ENCODE measurements at places on chromosomes 7 and 10. TPM values are rescaled to one million over a fixed set of nuclear protein-coding genes. Genes with fewer than 3 reads are reported as not detected.

The GDF10 gene
- 1.2 TPM for total RNA-seq

The HTR5A gene
- total RNA-seq: not detected

The TRPV6 gene
- not detected for total RNA-seq

The CPXM2 gene
- total RNA-seq: 29.0 TPM

The DLX5 gene
- not detected for total RNA-seq

The IDI1 gene
- 124 TPM for total RNA-seq

The ANLN gene
- 7.4 TPM for total RNA-seq

The TMEM178B gene
- total RNA-seq: 0.09 TPM

The ECD gene
- 20.8 TPM for total RNA-seq

The BCL7B gene
- total RNA-seq: 12.7 TPM

The FXYD4 gene
- total RNA-seq: not detected

The FBXL13 gene
- total RNA-seq: 2.3 TPM

The SLC25A13 gene
- total RNA-seq: 7.8 TPM

The LIPN gene
- not detected for total RNA-seq

The SLC26A5 gene
- total RNA-seq: not detected

The CRTAC1 gene
- not detected for total RNA-seq

The SH2D4B gene
- not detected for total RNA-seq

The MYL10 gene
- not detected for total RNA-seq

The SUN3 gene
- total RNA-seq: not detected

The LRRC17 gene
- 71.5 TPM for total RNA-seq

The CNNM1 gene
- 0.09 TPM for total RNA-seq

The ANK3 gene
- total RNA-seq: 3.3 TPM

The BMPER gene
- 32.6 TPM for total RNA-seq

The LMOD2 gene
- total RNA-seq: not detected

The RNF133 gene
- 0.14 TPM for total RNA-seq

The SSC4D gene
- total RNA-seq: 0.28 TPM

The LDB3 gene
- total RNA-seq: under 0.01 TPM

The UPK3B gene
- total RNA-seq: 0.46 TPM

The VIPR2 gene
- total RNA-seq: 0.85 TPM

The GRID2IP gene
- total RNA-seq: not detected

The FAM20C gene
- 66.7 TPM for total RNA-seq

The TLX1 gene
- not detected for total RNA-seq

The NKX2-3 gene
- not detected for total RNA-seq

The SERPINE1 gene
- 240 TPM for total RNA-seq

The TMEM176B gene
- total RNA-seq: 3.8 TPM

The MUC12 gene
- total RNA-seq: 0.92 TPM

The OPALIN gene
- not detected for total RNA-seq

The LRRD1 gene
- total RNA-seq: 0.14 TPM

The PNLIPRP2 gene
- not detected for total RNA-seq

Measured in smooth muscle cell of bladder (primary cell).